ENCODE measurements at places on chromosomes 2 and 18.

- DNase-seq: no peak
Observed at GRCh38 chr18:10454681-10455557, 484 bp downstream of the APCDD1 start.

GRCh38 chr2:135011633-135012032 is 35.6 kb downstream of the MAP3K19 start:
- DNase-seq: no peak

GRCh38 chr2:42769583-42770287 is 5.8 kb upstream of the OXER1 start:
- DNase-seq: no peak

DNA sequence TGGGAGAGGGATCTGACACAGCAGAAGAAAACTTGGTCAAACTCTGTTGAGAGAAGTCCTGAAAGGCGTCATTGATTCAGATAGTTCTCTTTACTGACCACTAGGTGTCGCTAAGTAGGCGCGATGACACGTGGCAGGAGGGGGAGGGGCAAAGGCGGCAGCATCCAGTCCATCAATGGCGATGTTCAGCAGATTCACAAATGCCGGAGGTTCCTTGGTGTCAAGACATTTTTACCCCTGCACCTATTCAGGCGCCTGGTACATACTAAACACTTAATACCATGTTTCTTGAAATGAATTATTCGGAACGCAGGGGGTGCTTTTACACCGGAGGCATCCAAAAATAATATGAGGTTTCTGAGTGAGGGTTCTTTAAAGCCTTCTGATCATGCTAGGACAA is 3.0 kb upstream of the PLEK start:
- peak; percentile 50 for DNase-seq

GRCh38 chr18:38900031-38900430 is 1334.4 kb upstream of the CELF4 start:
- no peak for DNase-seq

GRCh38 chr2:63514781-63515180 is 73.5 kb downstream of the WDPCP start:
- DNase-seq: no peak

DNA sequence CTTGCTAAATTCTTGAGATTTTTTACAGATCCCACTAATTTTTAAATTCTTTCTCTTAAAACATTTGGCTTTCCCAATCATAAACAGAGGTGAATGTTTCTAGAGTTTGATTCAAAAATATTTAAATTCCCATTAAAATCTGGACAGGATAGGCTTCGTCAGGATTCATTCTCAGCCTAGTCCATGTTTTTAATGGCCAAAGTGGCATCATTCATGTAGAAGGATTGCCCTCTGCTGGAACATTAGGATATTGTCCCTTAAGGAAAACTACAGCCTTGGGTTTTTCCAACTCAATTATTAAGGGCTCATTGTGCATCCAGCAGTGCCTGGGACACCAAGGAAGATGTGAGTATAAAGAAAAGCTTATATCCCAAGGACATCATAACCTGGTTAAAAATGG is 71.7 kb downstream of the TPGS2 start:
- DNase-seq: no peak

- DNase-seq: no peak
Observed at GRCh38 chr2:238250896-238251295, 11.1 kb upstream of the HES6 start.

DNA sequence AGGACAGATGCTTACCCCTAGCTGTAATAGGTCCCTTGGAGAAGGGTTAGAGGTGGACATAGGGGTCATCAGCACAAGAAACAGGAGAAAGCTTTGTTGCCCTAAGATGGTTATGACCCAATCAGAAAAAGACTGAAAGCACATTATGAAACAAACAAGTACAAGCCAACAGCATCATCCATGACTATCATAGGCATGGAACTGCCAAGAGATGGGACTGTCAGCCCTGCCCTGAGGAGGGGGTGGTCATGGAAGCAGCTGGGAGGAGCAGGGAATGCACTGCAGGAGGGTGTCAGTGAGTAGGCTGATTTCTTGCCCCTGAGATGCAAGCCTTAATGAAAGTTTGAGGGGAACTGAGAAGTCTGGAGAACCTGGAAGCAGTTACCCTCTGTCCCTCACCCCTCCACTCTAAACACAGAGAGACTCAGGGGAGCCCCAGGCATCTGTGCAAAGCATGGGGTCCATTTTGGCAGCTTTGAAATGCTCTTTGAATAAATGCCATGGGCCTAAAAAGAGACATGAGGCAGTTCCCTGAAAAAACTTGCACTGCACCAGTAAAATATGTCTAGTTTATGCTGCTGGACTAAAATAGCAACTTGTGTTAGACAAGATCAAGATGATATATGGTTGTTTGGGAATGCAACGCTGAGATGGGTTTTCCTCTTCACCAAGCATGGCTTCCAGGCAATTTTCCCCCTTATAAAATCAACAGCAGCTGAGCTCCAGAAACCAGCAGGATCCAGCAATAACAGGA is 122.7 kb upstream of the ZFP36L2 start:
- DNase-seq: no peak

GRCh38 chr2:20019747-20020146 is 7.3 kb upstream of the MATN3 start:
- DNase-seq: no peak

GRCh38 chr2:54262015-54262765 is 6.2 kb upstream of the TSPYL6 start:
- DNase-seq: no peak

DNA sequence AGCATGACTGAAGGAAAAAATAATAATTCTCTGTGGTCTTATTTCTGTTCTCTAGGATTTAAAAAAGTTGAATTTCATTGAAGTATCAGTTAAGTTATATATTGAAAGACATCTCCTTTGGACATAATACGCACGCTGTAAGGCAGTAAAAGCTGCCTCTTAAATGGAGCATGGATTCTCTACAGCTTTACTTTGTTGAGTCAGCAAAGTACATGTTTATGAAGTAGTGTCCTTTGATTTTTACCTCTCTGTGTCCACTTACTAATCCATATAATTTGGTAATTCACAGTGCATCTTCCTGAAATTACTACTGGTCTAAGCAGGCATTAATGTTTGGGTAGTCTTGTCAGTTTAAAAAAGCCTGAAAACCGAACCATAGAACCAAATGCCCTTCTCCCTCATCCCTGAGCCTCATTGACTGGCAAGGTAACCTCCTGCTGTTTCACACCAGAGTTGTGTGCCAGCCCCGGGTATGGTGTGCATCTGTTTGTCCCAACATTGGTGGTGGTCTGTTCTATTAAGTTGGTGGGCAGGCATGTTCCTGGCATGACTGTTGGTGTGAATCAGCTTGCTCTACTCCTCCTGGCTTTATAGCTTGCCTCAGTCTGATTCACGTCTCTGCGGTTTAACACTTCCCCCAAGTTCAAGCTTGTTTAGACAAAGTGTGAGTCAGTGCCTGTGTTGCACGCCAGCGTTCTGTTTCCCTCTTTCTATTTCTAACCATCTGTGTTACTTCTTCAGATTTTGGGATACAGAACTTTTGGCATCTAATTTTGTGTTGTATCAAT is 71.0 kb upstream of the ITM2C start:
- DNase-seq: no peak

DNA sequence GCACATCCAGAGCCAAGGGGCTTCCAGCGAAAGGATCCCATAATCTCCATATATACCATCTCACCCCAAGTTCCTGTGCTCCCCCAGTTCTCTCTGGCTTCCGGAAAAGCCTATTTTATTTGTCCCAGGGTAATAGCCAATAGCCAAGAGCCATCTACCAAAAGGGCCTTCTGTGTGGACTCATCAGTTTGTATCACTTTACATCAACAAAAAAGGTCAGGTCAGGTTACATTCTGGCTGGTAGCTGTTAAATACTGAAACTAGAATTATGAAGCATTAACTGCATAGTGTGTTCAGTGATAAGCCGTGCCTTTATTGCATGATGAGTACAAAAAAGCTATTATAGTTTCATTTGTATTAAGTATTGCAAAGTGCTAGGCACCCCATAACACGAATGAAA is 223.7 kb downstream of the IRS1 start:
- DNase-seq: no peak

GRCh38 chr2:235347691-235348090 is 146.2 kb upstream of the AGAP1 start:
- DNase-seq: no peak

DNA sequence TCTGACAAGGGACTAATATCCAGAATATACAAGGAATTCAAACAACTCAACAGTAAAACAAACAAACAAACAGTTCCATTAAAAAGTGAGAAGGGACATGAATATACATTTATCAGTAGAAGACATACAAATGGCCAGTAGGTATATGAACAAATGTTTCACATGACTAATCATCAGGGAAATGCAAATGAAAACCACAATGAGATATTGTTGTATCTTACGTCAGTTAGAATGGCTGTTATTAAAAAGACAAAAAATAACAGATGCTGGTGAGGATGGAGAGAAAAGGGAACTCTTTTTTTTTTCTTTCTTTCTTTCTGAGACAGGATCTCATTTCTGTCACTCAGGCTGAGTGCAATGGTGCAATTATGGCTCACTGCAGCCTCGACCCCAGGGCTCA is 175.5 kb downstream of the CAMKMT start:
- DNase-seq: no peak

DNA sequence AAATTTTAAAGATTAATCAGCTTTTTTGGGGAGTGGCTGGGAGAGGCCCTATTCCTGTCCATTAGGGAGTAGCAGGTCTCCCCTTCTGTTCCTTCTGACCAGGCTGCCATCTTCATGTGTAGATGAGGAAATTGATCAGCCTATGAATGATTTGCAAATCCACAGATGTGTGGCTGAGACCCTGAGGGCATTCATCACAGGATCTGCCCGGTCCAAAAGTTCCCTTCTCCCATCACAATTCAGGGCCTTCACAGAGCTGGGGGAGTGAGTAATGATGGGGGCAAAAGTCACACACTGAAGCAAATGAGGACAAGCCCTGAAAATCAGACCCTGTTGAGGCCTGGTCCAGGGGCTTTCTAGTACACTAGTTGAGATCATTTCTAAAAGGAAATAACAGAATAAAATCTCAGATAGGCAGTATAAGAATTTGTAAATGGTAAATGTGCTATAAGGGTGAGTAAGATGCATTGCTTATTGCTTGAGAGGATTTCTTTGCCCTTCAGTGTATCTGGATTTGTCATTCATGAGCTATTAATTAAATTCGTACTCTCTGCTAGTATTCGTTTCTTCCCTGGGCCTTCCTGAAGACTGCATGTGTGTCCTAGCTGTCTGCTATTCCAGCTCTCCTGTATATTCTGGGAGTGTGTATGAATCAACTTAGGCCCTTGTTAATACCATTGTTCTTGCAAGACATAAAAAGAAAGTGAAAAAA is 53.2 kb downstream of the SETBP1 start:
- no peak for DNase-seq

DNA sequence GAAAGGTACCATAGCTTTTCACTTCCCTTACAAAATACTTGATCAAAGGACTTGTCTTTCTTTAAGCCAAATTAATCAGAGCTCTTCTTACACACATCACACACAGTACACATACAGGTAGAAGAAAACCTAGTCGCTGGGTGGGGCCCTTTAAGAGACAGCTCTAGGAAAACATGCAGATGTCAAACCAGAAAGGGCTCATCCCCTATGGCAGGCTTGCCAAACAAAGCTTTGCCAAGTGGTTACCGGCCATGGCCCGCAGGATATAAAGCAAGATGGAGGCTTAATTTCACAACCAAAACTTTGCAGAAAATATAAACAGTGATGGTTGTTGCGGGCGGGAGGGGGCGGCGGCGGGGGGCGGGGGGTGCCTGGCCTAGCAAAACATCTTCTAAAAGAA is 2156.0 kb upstream of the PIK3C3 start:
- peak; percentile 7 for DNase-seq

DNA sequence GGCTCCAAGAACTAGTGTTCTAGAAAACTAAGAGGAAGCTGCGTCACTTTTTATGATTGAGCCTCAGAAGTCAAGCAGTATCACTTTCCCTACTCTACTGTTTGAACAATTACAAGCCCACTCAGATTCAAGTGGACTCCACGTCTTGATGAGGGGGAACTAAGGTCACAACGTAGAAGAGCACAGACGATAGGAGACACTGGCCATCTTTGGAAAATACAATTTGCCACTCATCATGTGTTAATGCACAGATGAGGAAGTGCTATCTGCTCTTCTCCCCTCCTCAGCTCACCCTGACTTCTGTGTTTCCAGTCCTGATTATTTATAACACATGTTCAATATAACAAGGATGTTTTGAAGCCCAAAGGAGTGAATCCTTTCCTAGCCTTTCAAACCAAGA is 76.1 kb upstream of the CYP1B1 start:
- no peak for DNase-seq

- DNase-seq: no peak
Observed at GRCh38 chr2:151761687-151762086, 27.4 kb upstream of the NEB start.

- no peak for DNase-seq
Observed at GRCh38 chr2:235462415-235462790, 31.4 kb upstream of the AGAP1 start.

- DNase-seq: no peak
Observed at GRCh38 chr2:241372361-241372992, 16.4 kb downstream of the FARP2 start.

DNA sequence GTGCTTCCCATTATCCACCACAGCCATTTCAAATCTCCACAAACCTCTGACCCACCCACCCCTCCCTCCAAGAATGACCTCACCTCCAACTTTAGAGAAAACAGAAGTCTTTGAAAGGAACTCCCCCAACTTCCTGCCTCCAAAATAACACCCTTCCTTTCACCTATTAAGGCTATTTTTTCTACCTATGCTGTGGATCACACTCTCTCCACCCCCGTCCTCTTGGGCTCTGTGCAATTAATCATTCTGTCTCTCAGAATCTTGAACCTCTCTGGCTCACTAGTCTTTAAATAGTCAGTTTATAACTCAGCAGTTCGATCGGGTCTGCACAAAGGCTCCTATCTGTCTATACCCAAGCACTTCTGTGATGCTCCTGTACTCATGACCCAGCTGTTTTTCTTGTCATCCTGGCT is 37.3 kb upstream of the XPO1 start:
- DNase-seq: no peak

Data from NCI-H187 treated with DMSO at 0.1 percent for 48 hours (cell line).